Stimulated activated naive B cell treated with anti-CD40 and anti-IgM and Interleukin-4, amounts not matched to agents 10 μg/mL and 1 μg/mL and 100 μg/mL, for 72 hours (primary cell): ENCODE measurements at places on chromosomes 3 and 15.

DNA sequence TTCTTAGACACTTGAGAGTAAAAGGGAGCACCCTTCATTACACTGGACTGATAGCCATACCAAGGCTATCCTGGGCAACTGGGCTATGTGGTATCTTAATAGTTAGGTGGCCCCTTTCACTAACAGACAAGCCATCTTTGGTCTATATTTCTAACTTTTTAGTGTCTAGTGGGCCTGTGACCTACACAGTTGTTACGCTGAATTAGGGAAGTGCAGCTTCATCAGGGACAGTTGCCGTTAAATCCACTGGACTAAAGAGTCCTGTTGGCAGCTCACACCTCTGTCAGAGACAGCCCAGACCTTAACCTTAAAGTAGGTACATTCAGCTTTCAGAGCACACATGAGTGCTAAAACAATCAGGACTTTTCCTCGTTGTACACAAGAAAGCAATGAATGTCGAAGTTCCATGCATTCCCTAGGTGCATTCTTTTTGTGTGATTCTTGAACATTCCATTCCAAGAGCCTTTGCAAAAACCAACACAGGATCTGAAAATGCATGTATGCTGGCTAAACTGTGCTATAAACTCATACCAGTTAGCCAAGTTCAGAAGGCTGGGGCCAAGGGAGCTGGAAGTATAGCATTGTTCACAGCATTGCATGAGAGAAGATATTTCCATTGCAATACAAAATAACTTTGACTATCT lies 230.2 kb upstream of the EIF1B start:
- DNase-seq, result no peak

DNA sequence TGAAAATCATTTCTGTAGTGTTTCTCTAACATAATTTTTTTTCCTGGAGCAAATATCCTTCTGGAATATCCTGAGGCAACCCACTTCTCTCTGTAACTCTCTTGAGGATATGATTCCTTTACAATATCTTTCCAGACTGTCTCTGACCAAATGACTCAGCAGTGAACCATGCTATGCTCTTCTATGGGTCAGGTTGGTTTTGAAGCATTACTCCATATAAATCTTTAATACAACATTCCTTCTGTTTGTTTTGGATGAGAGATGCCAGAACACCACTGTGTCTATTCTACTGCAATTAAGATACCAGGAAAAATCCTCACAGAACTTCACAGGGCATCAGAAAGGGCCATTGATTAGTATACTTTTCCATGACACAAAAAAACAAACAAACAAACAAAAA lies 626.4 kb upstream of the ZNF385D start:
- DNase-seq, result no peak

GRCh38 chr3:14915636-14916222 lies 31.7 kb upstream of the NR2C2 start:
- no peak for DNase-seq

GRCh38 chr3:36282766-36283165 lies 97.5 kb upstream of the STAC start:
- DNase-seq, result no peak

GRCh38 chr3:30664884-30665283 lies 58.5 kb downstream of the TGFBR2 start:
- no peak for DNase-seq

- DNase-seq, result no peak
Measured at GRCh38 chr3:23762214-23762613, 43.5 kb upstream of the UBE2E1 start.

DNA sequence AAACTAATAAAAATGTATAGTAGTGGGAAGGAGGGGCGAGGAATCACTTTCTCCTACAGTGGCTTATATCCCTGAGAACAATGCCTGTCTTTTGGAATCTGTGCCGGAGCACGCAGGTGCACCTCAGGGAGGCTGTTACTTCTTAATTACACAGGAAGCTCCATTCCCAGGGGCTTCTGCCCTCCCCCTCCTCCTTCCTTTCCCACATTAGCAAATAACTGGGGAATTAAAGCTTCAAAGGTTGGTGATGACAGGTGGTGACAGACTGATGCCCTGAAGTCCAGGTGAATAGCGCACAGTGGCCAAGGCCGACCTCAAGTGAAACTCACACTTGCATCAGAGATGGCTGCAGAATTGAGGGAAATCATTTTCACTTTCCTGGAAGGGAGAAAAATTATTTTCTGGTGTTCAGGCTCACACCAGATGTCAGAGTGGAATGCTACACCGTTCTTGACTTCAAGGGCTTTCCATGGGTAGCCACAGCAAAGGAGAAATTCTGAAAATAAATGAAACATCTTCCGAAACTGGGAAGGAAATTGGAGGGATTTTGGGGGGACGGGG lies 3.7 kb downstream of the GRAMD2A start:
- no peak for DNase-seq
